ENCODE measurements at places on chromosomes 7 and 10.

DNA sequence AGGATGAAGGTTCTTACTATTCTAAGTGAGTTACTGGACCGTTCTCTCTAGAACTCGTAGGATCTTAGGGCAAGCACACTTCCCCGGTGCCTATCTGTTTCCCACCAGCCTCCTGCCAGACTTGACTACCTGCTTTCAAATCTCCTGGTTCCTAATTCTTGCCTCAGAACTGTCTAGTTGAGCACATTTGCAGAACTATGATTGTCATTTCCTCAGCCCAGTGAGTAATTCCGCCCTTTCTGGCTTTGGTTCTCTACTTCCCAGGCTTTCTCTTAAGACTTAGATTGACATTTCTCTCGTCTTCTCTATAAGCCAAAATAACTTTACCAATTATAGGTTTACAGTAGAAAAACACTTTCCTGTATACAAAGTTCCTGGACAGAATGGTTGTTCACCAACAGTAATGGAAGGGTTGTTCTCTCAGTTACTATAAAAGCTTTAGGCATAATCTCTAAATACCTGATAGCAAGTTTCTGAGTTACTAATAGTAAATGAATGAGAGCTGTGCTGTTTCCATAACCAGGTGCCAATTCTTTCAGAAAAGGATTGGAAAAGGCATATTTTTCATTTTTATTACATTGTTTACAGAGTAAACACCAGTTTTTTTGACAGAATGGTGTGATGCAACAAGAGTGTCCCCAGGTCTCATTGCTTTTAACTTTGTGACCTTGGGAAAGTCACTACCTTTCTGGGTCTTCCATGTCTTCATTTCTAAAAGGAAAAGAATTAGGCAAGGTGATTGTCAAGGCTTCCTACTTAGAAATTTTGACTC lies 41.1 kb downstream of the PLEKHA8 start:
- DNase-seq = no peak

- DNase-seq = no peak
These were observed 61.4 kb upstream of the STEAP1B start for GRCh38 chr7:22561321-22561811.

GRCh38 chr7:35729061-35729783 lies 34.3 kb upstream of the HERPUD2 start:
- no peak for DNase-seq

DNA sequence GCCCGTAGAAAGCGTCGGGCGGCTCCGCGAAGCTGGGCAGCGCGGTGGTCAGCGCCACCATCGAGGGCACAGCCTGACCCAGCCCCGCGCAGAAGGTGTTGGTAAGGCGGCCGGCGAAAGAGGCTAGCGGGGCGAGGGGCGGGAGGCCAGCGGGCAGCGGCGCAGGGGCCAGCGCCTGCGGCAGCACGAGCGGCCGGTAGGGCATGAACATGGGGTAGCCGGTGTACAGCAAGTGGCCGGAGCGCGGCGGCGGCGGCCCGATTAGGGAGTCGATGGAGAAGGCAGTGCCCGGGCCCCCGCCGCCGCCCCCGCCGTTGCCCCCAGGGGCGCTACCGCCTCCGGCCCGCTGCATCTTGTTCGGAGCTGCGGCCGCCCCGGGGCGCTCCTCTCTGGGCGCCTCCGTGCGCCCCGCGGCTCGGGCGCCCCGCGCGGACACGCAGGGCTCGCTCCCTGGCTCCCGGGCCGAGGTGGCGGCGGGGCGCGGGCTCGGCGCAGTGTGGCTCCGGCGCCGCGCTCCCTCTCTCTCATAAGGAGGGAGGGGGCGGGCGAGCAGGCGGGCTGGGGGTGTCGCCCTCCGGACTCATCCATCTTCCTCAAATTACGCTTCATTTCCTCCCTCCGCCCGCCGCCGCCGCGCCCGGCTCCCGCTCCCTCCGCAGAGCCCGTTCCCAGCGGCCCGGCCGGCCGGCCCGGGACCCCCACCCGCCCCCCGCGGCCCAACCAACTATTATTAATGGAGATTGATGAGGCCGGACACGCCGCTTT lies at the start of gene GBX1:
Gene GBX1, minus strand, starts transcription at position 498 of the 765 bp plus-strand sequence. Its CDS starts 146 bp downstream, at position 352.
- DNase-seq = no peak

DNA sequence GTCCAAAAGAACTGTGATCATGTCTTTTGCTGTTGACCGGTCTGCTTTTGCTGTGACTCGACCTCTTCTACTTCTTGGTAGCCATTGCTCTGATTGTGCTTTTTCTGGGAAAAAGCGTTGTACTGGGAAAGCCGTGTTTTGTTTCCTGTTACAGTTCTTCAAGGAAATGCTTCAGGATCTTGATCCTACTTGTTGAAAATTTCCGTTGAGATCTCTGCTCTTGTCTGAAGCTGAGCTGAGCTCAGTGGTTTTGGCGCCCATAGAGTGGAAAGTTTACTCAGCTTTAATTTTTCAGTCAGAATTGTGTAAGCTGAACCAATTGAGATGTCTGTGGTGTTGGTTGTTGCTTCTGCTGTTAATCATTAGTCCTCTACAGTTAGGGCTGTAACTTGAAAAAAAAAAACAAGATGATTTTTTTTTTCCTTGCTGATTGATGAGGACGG lies 302.2 kb downstream of the CCDC3 start:
- DNase-seq = no peak
